Substantia nigra (tissue), 51 donors: ENCODE measurements at places on chromosomes 3 and 15.

DNA sequence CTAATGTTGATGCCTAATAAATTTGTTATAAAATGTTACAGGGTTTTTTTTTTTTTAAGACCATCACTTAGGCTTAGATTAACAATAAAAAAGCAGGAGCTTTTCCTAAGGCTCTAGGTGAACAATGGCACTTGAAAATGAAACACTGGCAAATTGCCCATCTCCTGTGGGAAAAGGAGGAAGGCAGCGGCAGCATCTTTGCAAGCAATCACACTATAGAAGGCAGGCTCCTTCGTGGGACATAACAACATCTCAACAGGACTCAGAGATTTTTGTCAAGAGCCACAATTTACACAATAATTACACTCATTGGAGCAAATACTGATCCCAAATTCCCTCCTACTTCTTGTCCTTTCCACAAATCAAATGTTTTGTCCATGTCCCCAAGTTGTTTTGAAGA is 646.7 kb downstream of the ROBO2 start:
- DNase-seq, result no peak

DNA sequence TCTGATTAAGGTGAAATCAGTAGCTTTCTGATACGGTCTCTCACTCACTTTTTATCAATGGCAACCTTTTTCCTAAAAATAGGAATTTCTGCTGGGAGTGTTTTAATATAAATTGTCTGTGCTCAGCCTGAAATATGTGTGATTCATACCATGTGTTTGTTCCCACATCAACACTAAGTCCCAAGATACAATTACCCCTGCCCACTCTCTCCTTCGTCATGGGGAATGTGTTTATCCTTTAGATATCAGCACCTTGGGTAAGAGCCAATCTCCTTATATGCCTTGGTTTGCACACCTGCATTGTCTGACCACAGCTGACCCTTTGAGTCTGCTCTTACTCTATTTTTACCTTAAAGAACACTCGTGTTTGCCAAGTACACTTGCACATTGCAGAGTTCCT is 356.4 kb downstream of the LPP start:
- DNase-seq, result no peak

DNA sequence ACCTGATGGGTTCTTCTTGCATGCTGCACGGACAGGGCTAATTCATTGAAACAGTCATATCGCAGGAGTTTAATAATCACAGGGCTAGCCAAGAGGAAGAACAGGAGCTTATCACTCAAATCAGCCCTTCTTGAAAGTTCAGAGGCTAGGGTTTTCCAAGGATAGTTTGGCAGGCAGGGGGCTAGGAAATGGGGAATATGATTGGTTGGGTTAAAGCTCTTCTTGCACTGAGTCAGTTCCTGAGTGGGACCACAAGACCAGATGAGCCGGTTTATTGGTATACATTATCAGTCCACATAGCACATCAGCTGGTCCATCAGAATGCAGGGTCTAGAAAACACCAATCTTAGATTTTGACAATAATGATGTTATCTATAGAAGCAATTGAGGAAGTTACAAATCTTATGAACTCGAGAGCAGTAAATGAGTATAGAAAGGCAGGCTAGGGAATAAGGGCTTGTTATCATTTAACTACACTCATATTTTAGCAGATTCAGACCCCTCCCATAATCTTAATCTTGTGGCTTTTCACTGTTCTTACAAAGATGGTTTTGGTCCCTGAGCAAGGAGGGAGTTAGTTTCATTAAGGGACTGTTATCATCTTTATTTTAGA is 58.1 kb upstream of the SLC25A36 start:
- no peak for DNase-seq

DNA sequence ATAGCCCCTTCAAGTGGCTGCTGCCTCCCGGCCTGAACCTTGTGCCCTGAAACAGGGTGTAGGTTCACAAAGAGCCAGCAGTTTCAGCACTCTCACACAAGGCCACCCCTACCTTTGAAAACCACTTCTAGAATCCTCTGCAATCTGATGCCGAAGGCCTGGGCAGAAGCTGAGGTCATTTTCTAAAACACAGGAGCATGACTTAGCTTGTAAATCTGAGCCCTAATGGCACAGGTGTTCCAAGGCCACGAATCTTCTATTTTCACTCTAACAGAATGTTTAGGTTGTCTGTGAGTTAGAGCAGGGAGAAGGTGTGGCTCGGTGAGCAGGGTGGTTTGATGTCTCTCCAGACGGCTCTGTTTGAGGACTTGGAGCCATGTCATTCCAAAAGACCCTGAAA is 62.3 kb downstream of the SYNM start:
- DNase-seq, result no peak

DNA sequence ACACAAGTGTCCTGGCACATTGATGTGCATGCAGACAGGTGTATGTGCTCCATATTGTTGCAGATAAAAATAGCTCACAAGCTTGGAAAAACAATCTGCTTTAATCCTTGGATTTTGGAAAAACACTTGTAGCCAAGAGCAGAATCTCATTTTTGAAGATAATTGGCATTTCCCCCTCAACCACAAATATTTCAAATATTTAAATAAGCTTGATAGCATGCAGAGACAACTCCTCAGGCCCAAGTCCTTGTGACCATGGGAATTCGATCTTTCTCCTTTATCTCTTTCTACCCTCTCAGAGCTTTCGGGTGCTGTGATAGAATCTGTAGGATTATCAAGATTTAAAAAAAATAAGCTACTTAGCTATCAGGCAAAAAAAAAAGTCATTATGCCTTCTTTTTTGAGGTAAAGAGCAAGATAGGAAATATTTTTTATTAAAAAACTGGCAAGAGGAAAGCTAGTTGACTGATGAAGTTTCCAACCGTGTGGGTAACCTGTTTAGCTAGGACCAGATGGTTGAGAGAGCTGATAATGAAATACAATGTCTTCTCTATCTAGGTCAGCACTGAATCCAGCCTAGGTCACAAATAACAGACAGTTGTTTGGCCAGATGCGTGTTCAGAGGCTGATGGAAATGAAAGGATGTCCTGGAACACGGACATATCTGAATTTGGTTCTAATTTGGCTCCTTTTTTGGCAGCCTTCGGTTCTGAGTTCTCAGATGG is 54.9 kb upstream of the SNRK start:
- no peak for DNase-seq

DNA sequence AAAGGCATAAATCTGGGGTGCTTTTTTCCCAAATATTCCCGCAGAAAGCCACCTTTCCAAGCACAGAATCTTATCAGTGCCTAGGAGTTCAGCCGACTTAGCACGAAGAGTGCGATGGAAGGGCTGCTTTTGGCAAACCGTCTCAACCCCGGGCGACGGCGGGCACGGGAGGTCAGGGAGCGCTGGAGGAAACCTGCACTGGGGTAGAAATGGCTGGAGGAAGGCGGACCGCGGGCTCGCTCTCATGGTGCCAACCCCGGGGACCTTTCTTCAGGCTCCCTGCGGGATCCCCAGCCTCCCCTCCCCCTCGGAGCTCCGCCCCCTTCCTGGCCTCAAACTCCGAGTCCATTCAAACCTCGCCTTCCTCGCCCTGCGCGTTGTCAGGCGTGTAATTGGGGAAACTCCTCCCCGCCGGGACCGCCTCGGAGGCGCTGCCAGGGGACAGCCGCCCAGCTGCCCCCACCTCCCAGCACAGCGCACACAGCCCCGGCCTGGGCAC is at the start of gene GABRG3:
Gene GABRG3 (plus strand): TSS at position 470 of the 499 bp plus-strand sequence.
- no peak for DNase-seq

DNA sequence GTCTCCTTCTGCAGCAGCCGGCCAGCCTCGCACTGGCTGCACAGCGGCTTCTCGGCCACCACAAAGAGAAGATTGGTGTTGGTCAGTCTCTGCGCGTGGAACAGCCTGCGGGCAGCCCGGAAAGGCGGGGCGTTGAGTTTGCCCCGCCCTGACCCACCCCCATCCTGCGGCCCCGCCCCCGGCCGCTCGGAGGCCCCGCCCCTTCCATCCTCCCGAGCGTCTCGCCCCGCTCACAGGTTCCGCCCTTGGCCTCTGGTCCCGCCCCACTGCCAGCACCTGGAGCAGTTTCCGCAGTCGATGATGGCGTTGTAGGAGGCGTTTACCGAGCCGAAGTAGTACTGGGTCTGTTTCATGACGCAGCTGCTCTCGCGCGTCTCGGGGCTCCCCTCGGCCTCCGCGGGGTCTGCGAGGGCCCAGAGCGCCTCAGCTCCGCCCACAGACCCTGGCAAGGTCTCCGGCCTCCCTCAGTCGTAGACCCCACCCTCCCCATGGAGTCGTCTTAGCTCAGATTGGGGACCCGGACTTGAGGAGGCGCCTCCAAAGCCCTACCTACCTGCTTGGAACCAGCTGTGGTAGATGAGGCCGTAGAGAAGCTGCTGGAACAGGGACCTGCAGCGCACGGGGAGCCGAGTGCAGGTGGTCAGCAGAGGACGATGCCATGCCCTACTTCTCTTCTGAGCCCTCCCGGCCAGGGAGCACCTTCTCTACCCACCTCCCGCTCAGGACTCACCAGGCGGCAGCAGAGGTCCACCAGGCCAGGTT is 5.9 kb upstream of the TMEM115 start:
- DNase-seq, result peak; percentile 12

- DNase-seq, result no peak
These were observed 20.3 kb downstream of the PLSCR2 start for GRCh38 chr3:146449076-146449475.
